ENCODE measurements at places on chromosomes 2 and 18. TPM values are rescaled to one million over a fixed set of nuclear protein-coding genes. Genes with fewer than 3 reads are reported as not detected.

GRCh38 chr2:44869761-44870160 lies 71.7 kb upstream of the SIX3 start:
- DNase-seq, result no peak

DNA sequence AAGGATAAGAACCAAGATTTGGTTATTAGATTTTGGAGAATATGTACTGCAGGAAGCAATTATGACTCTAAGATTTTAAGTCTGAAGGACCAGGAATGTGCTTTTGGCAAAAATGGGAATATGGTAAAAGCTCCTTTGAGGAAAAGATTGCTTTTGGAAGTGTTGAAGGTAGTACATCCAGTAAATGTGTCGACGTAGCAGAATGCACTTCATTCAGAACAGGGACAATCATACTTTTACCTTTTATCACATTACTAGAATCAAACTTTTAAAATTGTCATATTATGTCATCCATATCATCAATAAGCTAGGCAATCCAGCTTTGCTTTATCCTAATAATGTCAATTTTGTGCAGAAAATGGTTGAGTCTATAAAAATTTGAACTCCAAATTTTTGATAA lies 74.3 kb upstream of the MSTN start:
- no peak for DNase-seq

- peak; percentile 31 for DNase-seq
Measured at GRCh38 chr2:101305035-101305434, 3.5 kb downstream of the RNF149 start.

FOSL2 gene
- total RNA-seq, result 176 TPM

DNA sequence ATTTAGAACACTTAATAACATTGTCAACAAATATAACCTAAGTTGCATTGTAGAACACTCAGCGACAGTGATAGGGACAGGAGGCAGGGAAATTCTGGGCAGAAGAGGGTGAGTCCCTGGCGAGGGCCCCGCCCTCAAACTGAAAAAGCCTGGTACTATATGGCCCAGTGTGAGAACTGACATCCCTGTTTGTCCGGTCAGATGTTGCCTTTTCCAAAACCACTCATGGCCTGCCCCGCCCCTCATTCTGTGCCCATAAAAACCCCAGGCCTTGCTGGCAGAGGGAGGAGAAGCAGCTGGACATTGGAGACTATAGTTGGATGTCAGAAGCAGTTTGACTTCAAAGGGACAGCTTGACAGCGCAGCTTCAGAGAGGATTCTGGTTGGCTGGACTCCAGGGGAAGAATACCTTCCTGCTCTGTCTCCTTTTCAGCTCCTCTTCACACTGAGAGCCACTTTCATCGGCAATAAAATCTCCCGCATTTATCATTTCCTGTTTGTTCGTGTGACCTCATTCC lies 47.0 kb downstream of the FAM117B start:
- DNase-seq, result no peak

INPP5D gene
- 69.3 TPM for total RNA-seq

DNA sequence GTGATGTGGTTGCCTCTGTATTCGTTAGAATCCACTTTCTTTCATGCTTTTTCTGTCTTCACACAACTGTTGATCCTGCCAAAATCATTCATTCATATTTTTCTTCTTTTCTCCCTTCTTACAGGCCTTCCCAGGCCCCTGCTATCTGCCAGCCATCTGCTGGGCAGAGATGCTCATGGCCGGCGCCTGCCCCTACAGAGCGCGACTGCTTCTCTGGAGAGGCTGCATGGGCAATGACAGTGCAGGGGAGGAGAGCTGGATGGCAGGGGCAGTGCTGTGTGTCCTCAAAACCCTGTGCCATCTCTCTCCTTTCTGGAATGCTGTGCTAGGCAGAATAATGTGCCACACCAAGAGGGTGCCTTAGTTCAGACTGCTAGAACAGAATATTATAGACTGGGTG lies 125.2 kb downstream of the INHBB start:
- DNase-seq, result no peak

GRCh38 chr2:128967646-128968045 lies 649.0 kb upstream of the HS6ST1 start:
- no peak for DNase-seq

- DNase-seq, result no peak
Measured at GRCh38 chr2:134201533-134201932, 52.3 kb upstream of the MGAT5 start.

CCDC141 gene
- total RNA-seq, result 5.3 TPM

- DNase-seq, result peak; percentile 9
Measured at GRCh38 chr2:181077128-181077709, 96.8 kb downstream of the UBE2E3 start.

GRCh38 chr2:86556508-86556907 lies 6.7 kb downstream of the CHMP3 start:
- DNase-seq, result no peak

C2orf78 gene
- total RNA-seq, result not detected

DNA sequence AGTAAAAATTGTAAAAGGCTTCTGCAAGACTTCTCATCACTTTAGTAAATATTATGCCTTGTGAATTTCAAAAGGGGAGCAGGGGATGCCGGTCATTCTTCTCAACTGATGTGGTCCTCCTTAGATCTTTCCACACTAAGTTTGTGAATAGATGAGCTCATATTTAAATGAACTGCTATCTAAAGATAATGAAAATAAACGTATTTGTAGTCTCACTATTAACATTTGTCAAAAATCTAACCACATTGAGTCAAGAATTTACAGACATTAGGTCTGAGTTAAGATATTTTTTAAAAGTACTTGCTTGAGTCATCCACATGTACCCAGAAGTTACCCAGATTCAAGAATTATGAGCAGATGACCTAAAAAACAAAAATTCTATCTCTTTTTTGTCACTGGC lies 6.5 kb downstream of the PRPF40A start:
- DNase-seq, result no peak

SLC5A6 gene
- 39.2 TPM for total RNA-seq

GRCh38 chr2:222960126-222960525 lies 91.9 kb upstream of the KCNE4 start:
- DNase-seq, result peak; percentile 15

All from activated T-cell treated with anti-CD3 and anti-CD28 coated beads, Interleukin-2, amount 50 U/mL, for 72 hours (primary cell).